ENCODE measurements at places on chromosomes 3 and 15. TPM values are rescaled to one million over a fixed set of nuclear protein-coding genes. Genes with fewer than 3 reads are reported as not detected.
A peak's percentile ranks its signal among the peaks of the same experiment; 100 is the strongest.

DNA sequence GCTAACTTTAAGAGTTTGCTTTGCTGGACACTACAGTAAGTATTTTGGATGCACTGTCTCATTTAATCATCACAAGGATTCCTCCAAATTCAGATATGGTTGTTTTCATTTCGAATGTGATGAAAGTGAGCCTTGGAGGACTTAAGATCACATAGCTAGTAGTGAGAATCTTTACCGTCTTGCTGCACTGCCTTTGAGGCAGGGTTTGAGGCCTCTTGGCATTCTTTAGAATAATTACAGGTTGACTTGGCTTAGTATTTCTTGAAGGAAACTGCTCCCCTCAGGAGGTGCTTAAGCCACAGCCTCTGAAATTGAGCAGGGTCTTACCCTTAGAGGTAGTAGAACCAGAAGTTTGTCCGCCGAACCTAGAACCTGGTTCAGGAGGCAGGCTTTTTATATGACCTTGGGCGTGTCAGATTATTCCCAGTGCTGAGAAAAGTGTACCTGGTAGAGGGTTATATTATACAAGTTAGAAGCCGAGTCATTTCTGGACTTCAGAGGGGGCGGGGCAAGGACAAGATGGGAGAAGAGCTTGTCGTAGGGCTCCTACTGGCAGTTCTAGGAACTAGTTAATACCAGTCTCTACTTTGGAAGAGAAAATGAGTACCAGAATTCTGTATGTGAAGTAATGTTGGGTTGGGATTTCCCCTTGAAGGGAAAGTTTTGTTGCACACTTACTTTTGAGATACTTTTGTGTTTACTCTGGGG is 1.1 kb downstream of the TFG start:
- DNase-seq = peak; percentile 17

- DNase-seq = no peak
Observed at GRCh38 chr3:133197619-133198018, 159.4 kb downstream of the TMEM108 start.

Gene RUBCN
- polyA plus RNA-seq = 4.4 TPM

Gene TTLL13
- polyA plus RNA-seq = 0.88 TPM

- no peak for DNase-seq
Observed at GRCh38 chr3:55626279-55626665, 139.2 kb upstream of the WNT5A start.

Gene COLQ
- polyA plus RNA-seq = 1.2 TPM

- no peak for DNase-seq
Observed at GRCh38 chr15:34610354-34610753, 26.9 kb upstream of the GOLGA8B start.

DNA sequence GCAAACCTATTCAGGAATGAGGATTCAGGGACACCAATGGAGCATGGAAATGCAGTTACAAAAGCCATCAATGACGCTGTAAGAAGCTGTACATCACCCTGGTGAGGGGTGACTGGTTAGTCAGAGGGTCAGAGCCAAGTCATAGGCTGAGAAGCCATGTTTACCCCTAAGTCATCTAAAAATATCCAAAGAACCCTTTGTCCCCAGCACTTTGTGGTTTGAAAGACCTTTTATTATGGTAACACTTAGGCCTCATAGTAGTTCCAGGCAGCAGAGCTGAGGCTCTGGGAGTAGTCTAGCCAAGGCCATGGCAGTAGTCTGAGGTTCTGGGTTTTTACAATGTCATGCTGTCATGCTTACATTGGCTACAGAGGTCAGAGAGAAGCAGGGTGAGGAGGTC is 131.2 kb downstream of the CTNNB1 start:
- no peak for DNase-seq

- no peak for DNase-seq
Observed at GRCh38 chr3:183487896-183488295, 59.5 kb upstream of the MCF2L2 start.

- no peak for DNase-seq
Observed at GRCh38 chr3:135930255-135930654, 35.3 kb upstream of the PPP2R3A start.

- no peak for DNase-seq
Observed at GRCh38 chr3:186530415-186530814, 13.8 kb downstream of the CRYGS start.

Gene GPR149
- polyA plus RNA-seq = not detected

Gene CRABP1
- polyA plus RNA-seq = 61.0 TPM

Gene DLEC1
- polyA plus RNA-seq = 0.52 TPM

GRCh38 chr15:78105476-78106241 is 13.3 kb downstream of the SH2D7 start:
- DNase-seq = no peak

DNA sequence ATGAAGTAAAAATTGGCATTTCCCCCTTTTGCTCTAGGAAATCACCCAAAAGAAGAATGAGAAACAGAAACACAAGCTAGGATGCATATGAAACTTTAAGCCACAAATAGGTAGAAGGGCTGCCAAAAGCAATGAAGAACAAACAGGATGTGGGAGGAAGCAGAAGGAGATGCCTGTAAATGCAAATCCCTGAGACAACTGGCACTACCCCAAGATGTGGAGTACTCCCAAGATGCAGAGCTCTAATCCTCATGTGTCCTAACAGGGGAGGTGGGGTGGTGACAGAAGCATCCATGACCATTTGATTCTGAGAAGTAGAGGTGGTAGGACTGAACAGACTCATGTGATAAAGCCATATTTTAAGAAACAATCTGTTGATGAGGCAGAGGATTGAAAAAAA is 31.9 kb upstream of the ZNF280D start:
- no peak for DNase-seq

GRCh38 chr15:101014921-101015841 is 96.0 kb downstream of the LRRK1 start:
- peak; percentile 89 for DNase-seq

- no peak for DNase-seq
Observed at GRCh38 chr15:44788748-44789147, 52.4 kb downstream of the TRIM69 start.

DNA sequence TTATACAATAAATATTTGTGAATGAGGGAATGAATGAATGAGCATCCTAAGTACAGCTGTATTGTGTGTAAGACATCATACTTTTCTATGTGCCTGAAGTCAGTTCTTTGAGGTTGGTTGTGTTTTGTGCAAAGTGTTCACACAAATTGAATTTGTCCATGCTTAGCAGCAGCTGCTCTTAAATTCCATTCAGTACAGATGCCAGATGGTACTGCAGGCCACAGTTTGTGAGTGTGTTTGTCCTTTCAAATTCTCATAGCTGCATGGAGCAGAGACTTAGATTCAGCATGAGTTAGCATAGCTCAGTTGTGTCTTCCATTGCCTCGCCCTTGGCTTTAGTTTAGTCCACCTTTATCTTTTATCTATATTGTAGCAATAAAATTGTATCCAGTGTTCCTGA is 3.8 kb upstream of the ZNF385D start:
- DNase-seq = no peak

Gene CACNA2D2
- polyA plus RNA-seq = 6.0 TPM

GRCh38 chr3:187963677-187964385 is 190.1 kb upstream of the LPP start:
- no peak for DNase-seq

Gene ANKRD34C
- 0.11 TPM for polyA plus RNA-seq

Gene DYNLT2B
- polyA plus RNA-seq = 41.8 TPM

DNA sequence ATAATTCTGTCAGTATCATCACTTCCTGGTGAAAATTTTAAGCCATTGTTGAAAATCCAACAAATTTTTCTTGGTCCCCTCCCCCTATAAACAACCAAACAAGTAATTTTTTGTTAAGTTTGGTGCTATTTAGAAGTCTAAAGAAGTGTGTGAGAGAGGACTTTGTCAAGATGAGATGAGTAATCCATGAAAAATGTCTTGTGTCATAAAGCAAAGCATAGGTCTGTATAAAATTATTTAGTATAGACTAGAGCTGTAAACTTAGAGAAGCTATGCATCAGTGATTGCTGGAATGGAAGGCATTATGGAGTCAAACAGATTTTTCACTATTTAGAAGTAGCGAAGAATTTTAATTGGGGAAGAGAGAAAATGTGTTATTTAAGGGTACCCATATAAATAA is 31.4 kb downstream of the MAPK6 start:
- no peak for DNase-seq

Gene NANOGP8
- not detected for polyA plus RNA-seq
